ENCODE measurements at places on chromosomes 7 and 10.

DNA sequence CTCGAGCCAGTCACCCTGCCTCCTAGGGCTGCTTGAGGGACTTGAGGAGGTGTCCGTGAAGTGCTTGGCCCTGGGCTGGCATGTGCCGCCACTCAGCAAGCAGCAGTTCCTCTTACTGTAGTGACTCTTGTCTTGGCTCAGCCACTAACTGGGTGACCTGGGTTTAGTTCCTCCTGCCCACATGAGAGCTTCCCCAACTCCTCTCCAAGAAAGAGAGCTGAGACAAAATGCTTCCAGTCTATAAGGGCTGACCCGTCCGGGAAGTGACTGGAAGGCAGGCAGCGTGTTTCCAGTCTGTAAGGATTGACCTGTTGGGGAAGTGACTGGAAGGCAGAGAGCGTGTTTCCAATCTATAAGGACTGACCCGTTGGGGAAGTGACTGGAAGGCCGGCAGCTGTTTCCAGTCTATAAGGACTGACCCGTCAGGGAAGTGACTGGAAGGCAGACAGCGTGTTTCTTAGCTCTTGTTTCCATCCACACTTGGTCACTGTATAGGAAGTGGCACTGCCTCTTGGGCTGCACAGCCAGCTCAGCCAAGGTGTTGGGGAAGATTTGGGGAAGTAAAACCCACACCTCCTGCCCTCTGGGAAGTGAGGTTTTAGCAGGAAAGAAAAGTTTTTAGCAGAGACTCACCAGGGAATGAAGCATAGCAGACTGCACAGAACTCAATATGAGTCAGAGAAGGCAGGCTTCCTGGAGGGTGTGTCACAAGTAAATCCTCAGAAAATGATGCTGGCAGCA, 53.3 kb upstream of the PPIF start:
- no peak for DNase-seq

- no peak for DNase-seq
Observed at GRCh38 chr7:112989531-112989930, 97.1 kb downstream of the GPR85 start.

DNA sequence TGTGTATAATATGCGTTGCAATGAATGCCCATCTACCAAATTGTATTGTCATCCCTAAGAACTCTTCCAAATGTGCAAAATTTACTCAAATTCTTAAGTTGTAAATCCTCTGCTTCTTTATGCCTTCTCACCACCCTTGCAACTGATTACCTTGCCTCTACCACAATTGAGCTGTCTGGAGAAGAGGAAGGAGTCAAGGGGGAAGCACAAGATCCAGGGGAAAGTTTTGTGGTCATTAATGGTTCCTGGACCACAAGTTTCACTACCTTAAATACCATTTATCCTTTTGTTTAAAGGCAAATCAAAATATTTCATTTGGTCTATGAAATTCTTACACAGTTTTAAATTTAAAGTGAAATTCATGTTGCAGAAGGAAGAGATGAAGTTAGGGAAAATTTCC, 16.7 kb downstream of the CRPPA start:
- no peak for DNase-seq

- no peak for DNase-seq
Observed at GRCh38 chr7:1158203-1159126, 1.5 kb downstream of the ZFAND2A start.

- no peak for DNase-seq
Observed at GRCh38 chr7:53531-53930, 138.8 kb upstream of the FAM20C start.

DNA sequence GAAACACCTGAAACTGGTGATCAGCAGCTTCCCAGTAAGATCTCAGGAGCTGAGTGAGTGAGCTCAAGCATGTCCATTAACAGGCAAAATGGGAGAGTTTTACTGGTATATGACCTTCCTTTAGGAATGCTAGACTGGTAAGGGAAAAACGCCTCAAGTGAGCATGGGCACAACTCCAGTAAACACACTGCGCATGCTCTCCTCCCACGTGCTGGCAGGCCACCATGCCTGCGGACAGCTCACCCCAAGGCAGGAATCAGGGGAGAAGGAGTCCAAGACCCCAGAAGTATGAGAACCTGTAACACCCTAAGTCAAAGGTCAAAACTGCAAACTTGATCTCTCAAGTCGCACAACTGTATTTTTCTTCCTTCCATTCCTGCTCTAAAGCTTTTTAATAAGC, 128.3 kb downstream of the CD36 start:
- DNase-seq: no peak

GRCh38 chr10:133260895-133261725, 15.6 kb downstream of the ADAM8 start:
- DNase-seq: peak; percentile 70

DNA sequence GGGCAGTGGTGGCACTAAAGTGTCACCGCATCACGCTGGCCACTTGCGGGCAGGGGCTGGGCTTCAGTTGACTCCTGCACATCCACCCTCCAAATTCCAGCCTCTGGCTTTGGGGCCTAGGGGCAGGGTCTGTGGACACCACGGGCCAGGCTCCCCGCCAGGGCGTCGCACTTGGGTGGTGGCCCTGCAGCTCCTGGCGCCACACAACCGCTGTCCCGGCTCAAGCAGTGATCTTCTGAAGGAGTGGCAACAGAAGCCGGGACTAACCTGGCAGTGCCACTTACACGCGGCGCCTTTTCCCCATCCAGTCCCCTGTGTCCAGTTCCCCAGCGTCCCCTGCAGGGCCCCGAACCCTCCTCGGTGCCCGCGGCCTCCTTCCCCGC, 134.3 kb upstream of the ZNF92 start:
- no peak for DNase-seq

DNA sequence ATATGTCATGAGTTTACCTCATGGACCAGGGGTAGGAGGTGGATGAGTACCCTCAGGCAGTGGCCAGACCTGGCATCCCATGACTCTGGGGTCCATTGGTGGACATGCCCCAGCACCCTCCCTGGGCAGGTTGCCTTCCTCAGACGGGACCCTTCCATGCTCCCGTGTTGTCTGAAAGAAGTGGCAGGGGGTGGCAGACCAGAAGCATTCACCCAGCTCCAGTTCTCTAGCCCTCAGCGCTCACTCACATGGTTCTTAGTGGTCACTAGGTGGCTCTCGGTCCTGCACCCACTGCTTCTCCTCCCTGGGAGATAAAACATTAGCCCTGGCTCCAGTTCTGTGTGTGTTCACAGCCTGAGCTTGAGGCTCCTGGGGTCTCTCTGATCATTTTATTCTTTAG, 6.0 kb downstream of the RBP3 start:
- DNase-seq: no peak

DNA sequence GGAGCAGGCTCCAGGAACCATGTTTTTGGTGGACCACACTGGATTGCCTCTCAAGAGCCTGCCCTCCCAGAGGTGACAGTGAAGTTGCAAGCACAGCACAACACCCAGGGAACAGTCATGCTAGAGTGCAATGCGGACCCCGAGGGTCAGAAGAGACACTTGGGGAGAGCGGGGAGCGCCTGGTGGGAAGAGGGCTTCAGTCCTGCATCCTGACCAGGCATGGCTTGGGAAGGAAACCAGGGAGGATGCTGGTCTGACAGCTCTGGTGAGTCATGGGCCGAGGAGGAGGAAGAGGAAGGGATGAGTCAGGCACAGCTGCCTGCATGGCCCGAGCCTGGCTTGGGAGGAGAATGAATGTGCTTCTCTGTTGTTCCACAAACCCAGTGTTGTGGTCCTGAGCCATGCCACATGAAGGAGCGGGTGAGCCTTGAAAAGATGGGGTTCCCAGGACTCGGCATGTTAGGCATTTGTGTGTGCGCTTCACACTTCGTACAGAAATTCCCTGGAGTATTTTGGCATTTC, 29.5 kb upstream of the ANKRD2 start:
- DNase-seq: peak; percentile 6

- DNase-seq: no peak
Observed at GRCh38 chr7:105102557-105103352, 88.8 kb downstream of the KMT2E start.

GRCh38 chr7:64555046-64555445, 7.8 kb downstream of the ZNF680 start:
- DNase-seq: no peak

- no peak for DNase-seq
Observed at GRCh38 chr7:88109612-88110011, 110.2 kb downstream of the SRI start.

- DNase-seq: no peak
Observed at GRCh38 chr10:34061841-34062240, 727.4 kb upstream of the NRP1 start.

DNA sequence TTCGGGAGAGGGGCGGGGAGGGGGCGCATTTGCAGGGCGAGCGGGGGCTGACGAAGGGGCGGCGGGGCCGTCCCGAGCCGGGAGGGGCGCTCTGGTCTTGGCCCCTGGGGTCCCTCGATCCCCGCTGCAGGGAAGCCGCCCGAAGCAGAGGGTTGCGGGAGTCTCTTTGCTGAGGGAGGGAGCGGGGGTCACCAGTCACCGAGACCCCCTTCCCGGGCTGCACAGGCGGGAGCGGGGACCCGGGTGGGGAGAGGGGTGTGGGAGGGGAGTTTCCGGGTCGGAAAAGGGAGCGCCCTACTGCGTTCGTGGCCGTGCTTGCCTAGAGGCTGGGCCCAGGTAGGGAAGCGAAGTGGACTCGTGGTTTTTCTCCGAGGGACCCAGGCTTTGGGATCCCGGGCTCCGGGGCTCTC, 422 bp downstream of the AP1S1 start:
- DNase-seq: no peak

- DNase-seq: no peak
Observed at GRCh38 chr7:66140924-66141323, 26.3 kb downstream of the CRCP start.

- DNase-seq: no peak
Observed at GRCh38 chr7:36644625-36645422, 79.5 kb downstream of the AOAH start.

DNA sequence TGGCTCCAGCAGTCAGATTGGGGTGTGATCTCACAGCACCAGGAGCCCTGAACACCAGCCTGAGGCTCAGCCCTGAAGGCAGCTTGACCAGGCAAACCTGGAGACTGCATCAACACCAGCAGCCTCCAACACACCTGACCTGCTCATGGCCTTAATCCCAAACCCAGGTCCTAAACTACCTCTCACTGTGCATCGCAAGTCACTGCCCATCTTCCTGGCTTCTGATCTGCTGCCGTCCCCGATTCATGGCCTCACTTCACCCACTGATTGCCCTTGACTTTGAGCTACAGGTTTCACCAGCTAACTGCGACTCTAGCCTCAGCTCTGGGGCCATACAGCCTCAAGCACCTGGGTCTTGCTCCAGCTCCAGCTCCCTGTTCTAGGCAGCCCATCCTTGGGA, 49.1 kb downstream of the PARP12 start:
- no peak for DNase-seq

GRCh38 chr7:104956753-104957450, 57.1 kb upstream of the KMT2E start:
- DNase-seq: peak; percentile 62

- DNase-seq: no peak
Observed at GRCh38 chr7:1018334-1018695, 26.0 kb upstream of the GPR146 start.

DNA sequence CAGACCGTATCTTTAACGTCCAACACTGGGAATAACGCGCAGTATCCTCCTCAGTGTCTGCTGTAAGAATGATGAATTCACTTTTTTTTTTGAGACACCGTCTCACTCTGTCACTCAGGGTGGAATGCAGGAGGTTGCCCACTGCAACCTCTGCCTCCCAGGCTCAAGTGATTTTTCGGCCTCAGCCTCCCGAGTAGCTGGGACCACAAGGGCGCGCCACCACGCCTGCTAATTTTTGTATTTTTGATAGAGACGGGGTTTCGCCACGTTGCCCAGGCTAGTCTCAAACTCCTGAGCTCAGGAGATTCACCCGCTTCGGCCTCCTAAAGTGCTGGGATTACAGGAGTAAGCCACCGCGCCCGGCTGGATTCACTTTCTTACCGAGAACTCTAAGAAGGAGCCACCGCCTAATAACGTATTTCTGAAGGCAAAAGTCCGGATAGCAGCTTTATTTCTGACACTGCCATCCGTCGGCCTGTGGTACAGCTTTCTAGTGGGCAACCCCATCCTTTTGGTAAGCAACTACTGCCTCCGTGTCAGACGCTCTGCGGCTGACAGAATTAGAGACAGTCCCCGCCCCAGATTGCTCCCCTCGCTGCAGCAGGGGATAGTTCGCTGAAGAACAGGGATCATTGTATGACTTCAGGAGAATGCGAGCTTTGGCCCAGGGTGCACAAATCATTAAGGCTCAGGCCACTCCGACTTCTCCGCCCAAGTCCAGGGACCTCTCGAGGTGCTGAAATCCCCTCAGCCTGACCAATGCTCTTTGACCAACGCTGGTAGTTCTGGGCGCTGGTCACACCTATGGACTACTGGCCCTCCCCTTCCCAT, 662 bp downstream of the POLR3A start:
- peak; percentile 22 for DNase-seq

GRCh38 chr7:122520971-122521555, 177.9 kb downstream of the RNF133 start:
- no peak for DNase-seq

DNA sequence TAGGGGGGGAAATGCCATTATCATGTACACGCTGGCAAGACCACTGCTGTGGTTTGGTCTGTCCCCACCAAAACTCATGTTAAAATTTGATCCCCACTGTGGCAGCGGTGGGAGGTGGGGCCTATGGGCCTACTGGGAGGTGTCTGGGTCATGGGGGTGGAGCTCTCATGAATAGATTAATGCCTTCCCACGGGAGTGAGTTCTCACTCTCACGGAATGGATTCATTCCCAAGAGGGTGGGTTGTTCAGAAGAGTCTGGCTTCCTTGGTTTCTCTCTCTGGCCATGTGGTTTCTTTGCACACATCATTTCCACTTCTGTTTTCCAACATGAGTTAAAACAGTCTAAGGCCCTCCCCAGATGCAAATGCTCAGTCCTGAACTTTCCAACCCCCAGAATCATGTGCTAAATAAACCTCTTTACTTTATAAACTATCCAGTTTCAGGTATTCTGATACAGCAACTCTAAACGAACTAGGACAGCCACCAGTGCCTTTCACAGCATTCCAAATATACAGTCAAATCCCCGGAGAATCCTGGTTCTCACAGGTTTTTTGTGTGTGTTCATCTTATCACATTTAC, 44.3 kb downstream of the SMURF1 start:
- no peak for DNase-seq

GRCh38 chr10:12902851-12903358, 98.6 kb downstream of the CCDC3 start:
- DNase-seq: no peak

DNA sequence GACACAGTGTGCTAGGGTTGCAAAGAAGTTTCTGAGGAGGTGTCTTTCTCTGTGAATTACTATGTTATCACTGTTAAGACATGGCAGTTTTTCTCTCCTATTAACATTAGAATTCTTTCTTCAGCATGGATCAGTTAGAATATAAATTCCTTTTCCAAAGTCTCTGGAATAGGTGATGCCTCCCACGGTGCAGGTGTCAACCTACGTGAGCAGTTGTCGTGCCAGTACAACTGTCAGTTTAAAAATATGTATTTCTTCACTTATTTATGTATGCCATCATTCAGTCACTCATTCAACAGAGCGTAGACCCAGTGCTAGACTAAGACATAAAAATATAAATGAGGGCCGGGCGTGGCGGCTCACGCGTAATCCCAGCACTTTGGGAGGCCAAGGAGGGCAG, 83.5 kb downstream of the TACC2 start:
- no peak for DNase-seq

GRCh38 chr10:12999849-13000248, 1.7 kb downstream of the CCDC3 start:
- no peak for DNase-seq
